ENCODE measurements at places on chromosomes 3 and 15. TPM values are rescaled to one million over a fixed set of nuclear protein-coding genes. Genes with fewer than 3 reads are reported as not detected.

Gene POPDC2
- total RNA-seq = 1.3 TPM

GRCh38 chr3:14300721-14301399 is 101.5 kb upstream of the SLC6A6 start:
- no peak for DNase-seq

GRCh38 chr3:14608298-14608697 is 43.3 kb upstream of the CCDC174 start:
- DNase-seq = no peak

GRCh38 chr15:67765701-67766100 is 59.6 kb upstream of the SKOR1 start:
- DNase-seq = no peak
